ENCODE measurements at places on chromosomes 3 and 15. TPM values are rescaled to one million over a fixed set of nuclear protein-coding genes. Genes with fewer than 3 reads are reported as not detected.

GRCh38 chr15:34154725-34155204 lies 52.9 kb downstream of the PGBD4 start:
- no peak overlapping the region for H3K27ac ChIP-seq
- no peak for DNase-seq
- no peak overlapping the region for H3K4me3 ChIP-seq
- no peaks in the 10 kb centered on the region for H3K4me1 ChIP-seq
- no peaks in the 10 kb centered on the region for H3K27me3 ChIP-seq

- no peak for DNase-seq
- no peaks in the 10 kb centered on the region for H3K36me3 ChIP-seq
- H3K4me3 ChIP-seq = no peak overlapping the region
- no peak overlapping the region for H3K27ac ChIP-seq
- no peaks in the 10 kb centered on the region for H3K27me3 ChIP-seq
- H3K4me1 ChIP-seq = no peaks in the 10 kb centered on the region
Observed at GRCh38 chr3:40877631-40878463, 321.5 kb upstream of the CTNNB1 start.

- H3K4me3 ChIP-seq = no peak overlapping the region
- DNase-seq = no peak
- H3K27ac ChIP-seq = no peak overlapping the region
- H3K36me3 ChIP-seq = no peaks in the 10 kb centered on the region
- no peaks in the 10 kb centered on the region for H3K4me1 ChIP-seq
- no peaks in the 10 kb centered on the region for H3K27me3 ChIP-seq
Observed at GRCh38 chr3:549636-550035, 353.1 kb downstream of the CHL1 start.

DNA sequence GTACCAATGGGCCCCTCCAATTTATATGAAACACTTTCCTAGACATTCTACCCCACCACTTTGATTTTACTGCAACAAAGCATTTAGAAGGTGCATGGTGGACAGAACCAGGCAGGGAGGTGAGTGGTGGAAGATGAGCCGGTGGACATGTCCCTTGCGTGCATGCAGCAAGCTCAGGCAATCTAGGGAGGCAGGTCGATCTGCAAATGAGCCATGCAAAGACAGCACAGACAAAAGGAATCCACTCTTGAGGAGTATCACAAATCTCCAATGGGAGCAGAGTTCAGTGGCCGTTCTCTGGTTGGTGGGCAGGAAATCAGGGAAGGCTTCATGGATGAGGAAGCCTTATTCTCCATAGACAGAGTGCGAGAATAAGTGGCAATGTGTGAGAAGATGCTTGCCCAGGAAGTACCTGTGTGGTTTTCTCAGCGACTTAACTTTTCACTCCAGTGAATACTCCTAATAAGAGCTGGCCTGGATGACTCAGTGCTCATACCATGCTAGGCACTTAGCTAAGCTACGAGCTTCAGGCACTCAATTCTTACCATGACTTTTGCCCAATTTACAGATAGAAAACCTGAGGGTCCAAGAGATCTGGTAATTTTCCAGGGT lies 152.5 kb downstream of the FOXP1 start:
- no peaks in the 10 kb centered on the region for H3K27me3 ChIP-seq
- no peak overlapping the region for H3K4me3 ChIP-seq
- no peaks in the 10 kb centered on the region for H3K36me3 ChIP-seq
- DNase-seq = no peak
- no peak overlapping the region for H3K27ac ChIP-seq

DNA sequence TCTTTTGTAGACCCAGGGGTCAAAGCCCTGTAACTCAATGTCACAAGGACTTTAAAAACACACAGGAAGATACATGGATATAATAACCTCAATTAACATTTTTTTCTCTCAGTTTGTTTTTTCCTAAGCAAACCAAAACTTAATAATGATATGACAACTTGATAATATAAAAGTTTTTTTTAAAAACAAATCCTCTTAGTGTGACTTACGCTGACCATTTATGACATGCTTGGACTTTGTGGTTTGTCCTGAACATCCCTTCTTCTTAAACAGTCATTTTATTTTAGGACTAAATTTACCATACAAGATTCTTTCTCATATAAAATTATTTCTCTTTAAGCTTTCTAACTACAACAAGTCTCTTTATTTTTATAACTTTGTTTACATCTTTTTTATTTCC lies 25.4 kb upstream of the FAM3D start:
- H3K27ac ChIP-seq = no peak overlapping the region
- no peaks in the 10 kb centered on the region for H3K36me3 ChIP-seq
- H3K4me3 ChIP-seq = no peak overlapping the region

- H3K4me3 ChIP-seq = no peak overlapping the region
- DNase-seq = no peak
- H3K4me1 ChIP-seq = peaks cover 14% of the 10 kb centered on the region
- no peak overlapping the region for H3K27ac ChIP-seq
Observed at GRCh38 chr15:73984208-73984979, 7.7 kb downstream of the STOML1 start.

DNA sequence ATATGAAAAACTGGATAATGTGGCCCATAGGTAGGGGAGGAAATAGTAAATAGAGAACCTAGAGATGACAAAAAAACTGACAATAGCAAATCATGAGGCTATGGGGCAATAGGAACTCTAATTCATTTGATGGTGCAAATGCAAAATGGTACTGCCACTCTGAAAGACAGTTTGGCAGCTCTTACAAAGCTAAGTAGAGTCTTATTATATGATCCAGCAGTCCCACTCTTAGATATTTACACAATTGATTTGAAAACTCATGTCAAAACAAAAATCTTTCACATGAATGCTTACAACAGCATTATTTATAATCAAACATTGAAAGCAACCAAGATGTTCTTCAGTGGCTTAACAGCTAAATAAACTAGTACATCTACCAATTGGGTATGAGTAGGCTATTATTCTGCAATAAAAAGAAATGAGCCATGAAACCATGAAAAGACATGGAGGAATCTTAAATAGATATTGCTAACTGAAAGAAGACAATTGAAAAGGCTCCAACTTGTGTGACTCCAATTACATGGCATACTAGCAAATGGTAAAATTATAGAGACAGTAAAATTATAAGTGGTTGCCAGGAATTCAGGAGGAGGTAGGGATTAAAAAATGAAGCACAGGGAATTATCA lies 321.8 kb upstream of the STAC start:
- no peak overlapping the region for H3K4me3 ChIP-seq
- no peaks in the 10 kb centered on the region for H3K4me1 ChIP-seq
- H3K27ac ChIP-seq = no peak overlapping the region
- H3K27me3 ChIP-seq = no peaks in the 10 kb centered on the region

DNA sequence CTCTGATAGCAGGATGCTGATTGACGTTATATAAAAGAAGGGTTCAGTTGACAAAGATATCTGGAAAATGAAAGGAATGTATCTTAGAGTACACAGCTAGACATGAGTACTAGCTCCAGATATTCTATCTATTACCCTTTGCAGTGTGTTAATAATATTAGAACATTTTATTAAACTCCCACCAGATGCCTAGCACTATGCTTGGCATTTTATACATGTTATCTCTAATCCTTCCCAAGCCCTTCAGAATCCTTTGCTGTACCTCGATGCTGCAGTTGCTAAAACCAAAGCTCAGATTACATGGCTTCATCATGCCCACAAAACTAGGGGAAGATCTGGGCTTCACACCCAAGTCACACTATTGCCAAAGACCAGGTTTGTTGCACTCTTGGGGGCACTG lies 350.1 kb upstream of the AZI2 start:
- H3K27ac ChIP-seq = no peak overlapping the region
- H3K4me3 ChIP-seq = no peak overlapping the region
- DNase-seq = no peak
- no peaks in the 10 kb centered on the region for H3K36me3 ChIP-seq
- H3K4me1 ChIP-seq = no peaks in the 10 kb centered on the region

DNA sequence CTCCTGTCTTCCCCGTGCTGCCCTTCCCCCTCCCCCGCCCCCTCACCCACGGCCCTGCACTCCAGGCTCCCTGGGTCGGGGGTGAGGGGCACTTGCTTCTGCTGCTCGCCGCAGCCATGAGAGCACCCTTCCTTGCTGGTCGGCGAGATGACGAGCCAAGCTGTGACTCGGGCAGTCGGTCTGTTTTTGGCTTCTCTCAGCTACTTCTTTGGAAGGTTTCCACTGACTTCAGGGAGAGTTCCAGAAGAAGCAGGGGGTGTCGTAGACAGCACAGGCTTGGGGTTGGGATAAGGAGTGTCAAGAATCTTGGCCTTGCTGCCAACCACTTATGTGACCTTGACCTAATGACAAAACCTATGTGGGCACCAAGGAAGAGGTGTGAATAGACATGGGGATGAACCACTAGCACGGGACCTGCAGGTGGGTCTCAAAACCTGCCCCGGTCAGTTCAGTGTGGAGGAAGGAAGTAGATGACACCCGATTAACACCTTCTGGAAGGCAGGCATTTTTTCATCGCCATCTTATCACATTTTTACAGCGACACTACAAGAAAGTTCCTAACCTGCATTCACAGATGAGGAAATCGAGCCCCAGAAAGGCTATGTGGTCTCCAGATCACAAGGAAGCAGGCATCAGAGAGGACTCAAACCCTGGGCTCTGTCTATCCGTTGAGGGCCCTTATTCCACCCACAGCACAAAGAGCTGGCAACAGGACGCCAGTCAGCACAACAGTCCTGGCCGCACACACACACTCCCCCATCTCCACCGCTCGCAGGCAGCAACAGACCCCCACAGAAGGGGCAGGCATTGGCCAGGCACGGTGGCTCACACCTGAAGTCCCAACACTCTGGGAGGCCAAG lies 120.9 kb downstream of the LIPC start:
- no peak overlapping the region for H3K4me3 ChIP-seq
- DNase-seq = no peak
- H3K36me3 ChIP-seq = no peaks in the 10 kb centered on the region
- no peak overlapping the region for H3K27ac ChIP-seq
- H3K27me3 ChIP-seq = no peaks in the 10 kb centered on the region
- no peaks in the 10 kb centered on the region for H3K4me1 ChIP-seq

GRCh38 chr3:31754575-31755278 lies 222.0 kb downstream of the STT3B start:
- H3K27ac ChIP-seq = no peak overlapping the region
- DNase-seq = no peak
- peaks cover 14% of the 10 kb centered on the region for H3K4me1 ChIP-seq
- H3K4me3 ChIP-seq = no peak overlapping the region
- no peaks in the 10 kb centered on the region for H3K36me3 ChIP-seq
- H3K27me3 ChIP-seq = no peaks in the 10 kb centered on the region

GRCh38 chr15:57152666-57153539 lies 223.4 kb upstream of the CGNL1 start:
- no peaks in the 10 kb centered on the region for H3K36me3 ChIP-seq
- H3K4me3 ChIP-seq = no peak overlapping the region
- no peak overlapping the region for H3K27ac ChIP-seq
- H3K27me3 ChIP-seq = no peaks in the 10 kb centered on the region
- no peak for DNase-seq

The CCR1 gene
- 0.10 TPM for polyA plus RNA-seq

The PRR20G gene
- polyA plus RNA-seq = not detected

The TRPM1 gene
- not detected for polyA plus RNA-seq
